ENCODE measurements at places on chromosomes 7 and 10. TPM values are rescaled to one million over a fixed set of nuclear protein-coding genes. Genes with fewer than 3 reads are reported as not detected.

PON1 gene
- not detected for total RNA-seq

ADCYAP1R1 gene
- not detected for total RNA-seq

HTRA1 gene
- total RNA-seq, result not detected

LRRTM3 gene
- not detected for total RNA-seq

PTF1A gene
- total RNA-seq, result not detected

WEE2 gene
- total RNA-seq, result not detected

CHST3 gene
- 0.05 TPM for total RNA-seq

LARP4B gene
- 90.5 TPM for total RNA-seq

SGMS1 gene
- total RNA-seq, result 13.2 TPM

SLC35G1 gene
- 3.9 TPM for total RNA-seq

CCT6A gene
- total RNA-seq, result 99.7 TPM
